ENCODE measurements at places on chromosomes 2 and 18.

- no peak for DNase-seq
These were observed 5.7 kb upstream of the TET3 start for GRCh38 chr2:73979021-73979420.

- DNase-seq, result no peak
These were observed 18.2 kb downstream of the LMAN1 start for GRCh38 chr18:59340817-59341216.

DNA sequence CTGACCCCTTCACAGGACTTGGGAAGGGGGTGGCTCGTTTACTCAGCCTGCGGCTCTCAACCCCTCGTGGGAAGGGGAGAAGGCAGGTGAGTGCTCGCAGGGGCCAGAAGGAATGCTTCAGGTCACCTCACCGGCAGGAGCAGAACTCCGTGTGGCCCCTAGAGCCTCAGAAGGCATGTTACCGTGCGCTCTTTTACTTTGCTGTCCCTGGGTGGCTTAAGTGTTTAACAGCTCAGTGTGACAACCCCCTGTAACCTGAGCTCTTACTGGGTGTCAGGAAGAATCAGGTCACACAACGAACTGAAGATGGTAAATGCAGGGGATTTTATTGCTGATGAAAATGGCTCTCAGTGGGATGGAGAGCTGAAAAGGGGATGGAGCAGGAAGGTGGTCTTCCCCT is 1235.4 kb downstream of the LRP1B start:
- DNase-seq, result no peak

- DNase-seq, result no peak
These were observed 32.4 kb downstream of the ACTR3 start for GRCh38 chr2:113922335-113922734.

DNA sequence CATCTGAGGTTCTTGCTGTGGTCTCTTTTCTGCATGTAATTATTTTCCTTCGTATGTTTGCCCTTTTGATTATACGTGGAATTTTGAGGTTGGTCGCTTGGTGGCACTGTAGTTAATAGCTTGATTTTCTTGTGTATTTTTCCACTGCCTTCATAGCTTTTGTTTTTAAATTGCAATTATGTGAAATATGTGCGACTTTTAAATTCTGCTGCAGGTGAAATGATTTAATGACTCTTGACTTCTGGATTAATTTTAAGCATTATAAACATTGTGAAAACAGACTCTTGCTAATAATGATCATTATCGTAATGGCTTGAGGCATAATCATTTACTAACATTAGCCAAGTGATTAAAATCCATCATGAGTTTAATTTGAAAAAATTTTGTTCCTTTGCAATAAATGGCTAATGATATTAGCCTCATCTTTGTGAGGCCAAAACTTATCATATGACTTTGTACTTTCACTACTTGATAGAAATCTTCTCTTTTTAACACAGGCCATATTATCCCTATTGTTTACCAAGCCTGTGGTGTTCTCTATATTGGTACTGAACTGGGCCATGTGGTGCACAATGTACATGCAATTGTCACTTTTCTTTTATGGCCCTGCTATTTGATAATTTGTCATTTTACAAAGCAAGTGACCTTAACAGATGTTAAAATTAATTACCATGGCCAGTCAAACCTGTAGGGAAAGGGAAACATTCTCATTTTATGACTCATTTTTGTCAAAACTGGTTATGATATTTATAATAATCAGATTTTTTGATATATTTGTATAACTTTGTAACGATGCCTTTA is 62.8 kb upstream of the NEUROD1 start:
- peak; percentile 17 for DNase-seq

DNA sequence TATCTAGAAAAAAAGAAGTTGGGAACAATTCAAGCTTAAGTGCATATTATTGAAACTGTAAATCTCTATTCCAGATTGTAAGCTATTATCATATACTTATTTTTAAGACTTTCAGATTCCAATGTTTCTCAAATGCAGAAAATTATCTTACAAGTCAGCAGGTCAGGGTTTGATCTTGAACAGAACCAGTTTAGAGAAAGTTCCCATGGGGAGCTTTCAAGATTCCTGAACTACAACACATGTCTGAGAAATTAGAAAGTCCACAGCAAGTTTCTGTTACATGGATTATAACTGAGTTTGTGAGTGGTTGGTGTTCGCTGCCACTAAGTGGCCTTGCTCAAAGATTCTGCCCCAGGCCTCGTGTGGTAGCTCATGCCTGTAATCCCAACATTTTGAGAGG is 31.6 kb upstream of the SP3 start:
- DNase-seq, result no peak

GRCh38 chr2:44578471-44579093 is 216.8 kb downstream of the CAMKMT start:
- DNase-seq, result no peak

GRCh38 chr2:34567128-34567527 is 968.0 kb upstream of the FAM98A start:
- no peak for DNase-seq

DNA sequence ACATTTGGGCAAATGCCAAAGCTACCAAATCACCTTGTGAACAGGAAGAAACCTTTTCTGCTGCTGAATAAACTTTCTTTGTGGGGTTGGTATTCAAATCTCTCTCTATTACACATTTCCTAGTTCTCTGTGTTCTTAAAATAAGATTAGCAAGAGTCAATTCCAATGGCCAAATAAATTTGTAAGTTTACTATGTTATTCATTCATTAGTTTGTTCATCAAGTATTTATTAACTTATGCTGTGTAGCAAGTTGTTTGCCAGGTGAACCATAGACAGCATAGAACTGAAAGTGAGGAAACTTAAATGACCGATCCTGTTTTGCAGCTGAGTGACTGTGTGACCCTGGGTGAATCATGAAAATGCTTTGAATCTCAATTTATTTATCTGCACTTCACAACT is 37.7 kb upstream of the FSHR start:
- no peak for DNase-seq

DNA sequence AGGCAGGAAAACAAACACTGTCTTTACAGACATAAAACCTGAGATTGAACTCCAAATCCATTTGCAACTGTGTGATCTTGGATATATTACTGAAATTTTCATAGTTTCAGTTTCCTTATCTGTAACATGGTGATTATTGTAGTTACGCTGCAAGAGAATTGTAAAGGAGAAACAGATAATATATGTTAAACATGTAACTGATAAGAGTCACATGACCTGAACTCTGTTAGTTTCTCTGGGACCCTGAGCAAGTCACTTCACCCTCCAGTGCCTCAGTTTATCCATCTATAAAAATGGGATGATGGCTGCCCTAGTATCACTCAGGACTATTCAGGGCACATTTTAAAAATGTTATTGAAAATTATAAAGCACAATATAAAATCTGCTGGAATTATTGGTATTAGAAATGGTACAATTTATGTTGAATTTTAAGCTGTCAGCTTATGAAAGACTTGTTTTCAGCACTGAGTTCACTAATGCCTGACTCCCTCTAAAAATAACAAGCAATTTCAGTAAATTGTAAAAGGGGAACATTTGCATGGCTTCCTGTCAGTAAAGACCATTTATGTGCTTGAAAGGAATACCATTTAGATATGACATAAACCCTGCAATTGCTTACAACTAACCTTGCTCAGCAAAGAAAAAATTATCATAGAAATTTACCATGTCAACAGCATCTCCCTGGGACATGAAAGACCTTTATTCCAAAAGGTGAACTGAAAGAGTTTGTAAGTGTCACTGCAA is 393.5 kb downstream of the RAD51AP2 start:
- no peak for DNase-seq

DNA sequence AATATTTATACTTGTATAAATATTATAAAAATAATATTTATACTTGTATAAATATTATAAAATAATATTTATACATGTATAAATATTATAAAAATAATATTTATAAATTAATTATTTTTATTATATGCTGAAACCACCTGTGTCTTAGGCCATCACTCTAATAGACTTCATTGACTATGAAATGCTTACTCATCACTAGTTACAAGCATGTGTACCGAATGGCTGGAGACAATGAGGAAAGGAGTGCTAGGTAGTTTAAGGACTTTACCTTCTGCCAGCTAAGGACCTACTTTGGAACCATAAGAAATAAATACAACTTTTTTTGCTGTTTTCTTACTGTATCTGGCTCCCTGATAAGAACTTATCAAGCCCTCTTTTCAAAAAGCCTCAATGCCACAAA is 228.8 kb downstream of the LRRTM1 start:
- no peak for DNase-seq
